ENCODE measurements at places on chromosomes 6 and 20. TPM values are rescaled to one million over a fixed set of nuclear protein-coding genes. Genes with fewer than 3 reads are reported as not detected.
A peak's percentile ranks its signal among the peaks of the same experiment; 100 is the strongest.

GRCh38 chr6:32079566-32080290 is 29.4 kb downstream of the TNXB start:
- no peak for DNase-seq

- no peak for DNase-seq
These were observed 106.8 kb upstream of the MARCKS start for GRCh38 chr6:113750151-113750855.

GRCh38 chr6:135664527-135664926 is 167.0 kb upstream of the AHI1 start:
- DNase-seq: no peak

GRCh38 chr6:157911786-157912185 is 69.9 kb upstream of the SYNJ2 start:
- no peak for DNase-seq

- DNase-seq: no peak
These were observed 2.1 kb downstream of the VEGFA start for GRCh38 chr6:43771858-43772680.

- no peak for DNase-seq
These were observed 82.4 kb downstream of the MAP3K4 start for GRCh38 chr6:161073930-161074329.

DNA sequence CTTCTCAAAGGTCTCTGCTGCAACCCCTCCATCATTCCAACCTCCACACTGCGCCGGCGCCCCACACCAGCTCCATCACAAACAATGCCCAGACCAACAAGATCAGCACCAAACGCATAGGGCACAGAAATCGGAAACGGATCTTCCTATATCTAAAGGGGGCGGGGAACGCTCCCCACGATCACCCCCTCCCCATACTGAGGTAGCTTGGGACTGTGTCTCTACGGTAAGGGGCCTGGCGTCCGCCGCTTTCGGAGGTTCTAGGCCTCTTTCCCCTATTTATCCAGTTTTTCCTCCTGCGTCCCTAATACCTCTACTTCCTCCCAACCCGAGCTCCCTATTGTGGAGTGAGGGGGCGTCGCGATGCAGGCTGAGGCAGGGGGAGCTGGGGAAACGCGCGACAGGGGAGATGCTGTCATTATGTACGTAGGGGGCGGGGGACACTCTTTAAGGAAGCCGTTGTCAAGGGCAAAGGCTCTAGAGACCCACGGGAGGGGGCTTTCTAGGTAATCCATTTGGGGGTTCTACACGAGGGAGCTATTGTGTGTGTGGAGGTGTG is 909 bp downstream of the DNAAF9 start:
- no peak for DNase-seq

DNA sequence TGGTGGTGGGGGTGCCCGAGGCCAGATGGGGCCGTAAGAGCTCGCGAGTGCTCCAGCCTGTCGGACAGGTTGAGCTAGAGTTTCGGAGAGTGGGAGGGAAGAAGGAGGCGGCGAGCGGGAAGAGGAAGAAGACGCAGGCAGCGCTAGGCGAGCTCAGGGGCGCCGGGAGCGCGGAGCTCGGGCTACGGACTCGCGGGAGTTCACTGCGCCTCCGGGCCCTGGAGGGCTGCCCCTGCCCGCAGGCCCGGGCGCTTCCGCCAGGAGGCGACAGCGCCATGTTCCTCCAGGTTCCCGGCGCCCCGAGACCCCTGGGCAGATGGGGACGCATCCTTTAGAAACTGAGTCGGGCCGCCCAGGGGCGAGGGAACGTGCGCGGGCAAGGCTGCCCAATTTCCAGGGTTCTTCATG is 984 bp downstream of the TFAP2C start:
- peak; percentile 68 for DNase-seq

DNA sequence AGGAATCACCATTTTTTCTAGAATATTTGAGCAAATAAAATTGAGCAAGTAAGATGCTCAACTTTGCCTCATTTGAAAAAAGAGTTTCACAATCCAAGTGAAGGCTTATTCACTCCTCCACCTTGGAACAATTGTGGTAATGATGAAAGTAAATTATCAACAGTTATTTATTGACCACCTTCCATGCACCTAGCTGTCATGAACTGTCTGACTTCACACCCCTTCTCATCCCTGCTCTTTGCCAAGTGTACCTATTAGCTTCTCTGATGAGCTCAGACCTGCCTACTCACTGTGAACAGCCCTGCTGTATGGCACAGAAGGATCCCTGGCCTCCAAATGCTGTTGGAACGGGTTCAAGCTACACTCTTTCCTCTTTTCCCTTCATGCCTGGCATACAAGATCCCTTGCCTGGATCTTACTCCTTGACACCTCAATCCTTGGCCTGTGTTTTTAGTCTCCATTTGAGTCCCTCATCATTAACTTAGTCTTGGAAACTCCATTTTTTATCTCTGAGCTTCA is 99.0 kb upstream of the PREP start:
- no peak for DNase-seq

DNA sequence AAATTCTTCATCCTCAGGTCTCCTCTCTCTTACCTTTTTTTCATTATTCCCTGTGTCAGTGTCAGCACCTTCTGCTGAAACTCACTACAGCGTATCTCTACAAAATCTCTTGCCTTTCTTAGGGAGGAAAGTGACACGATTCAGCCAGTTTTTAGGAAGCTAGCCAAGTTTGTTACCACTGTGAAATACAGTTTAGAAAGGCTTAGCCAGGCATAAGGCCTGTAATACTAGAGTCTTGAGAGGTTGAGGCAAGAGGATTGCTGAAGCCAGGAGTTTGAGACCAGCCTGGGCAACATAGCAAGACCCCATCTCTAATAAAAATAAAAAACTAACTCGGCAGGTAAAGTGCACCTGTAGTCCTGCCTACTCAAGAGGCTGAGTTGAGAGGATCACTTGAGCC is 16.7 kb downstream of the TAB2 start:
- DNase-seq: peak; percentile 4

DNA sequence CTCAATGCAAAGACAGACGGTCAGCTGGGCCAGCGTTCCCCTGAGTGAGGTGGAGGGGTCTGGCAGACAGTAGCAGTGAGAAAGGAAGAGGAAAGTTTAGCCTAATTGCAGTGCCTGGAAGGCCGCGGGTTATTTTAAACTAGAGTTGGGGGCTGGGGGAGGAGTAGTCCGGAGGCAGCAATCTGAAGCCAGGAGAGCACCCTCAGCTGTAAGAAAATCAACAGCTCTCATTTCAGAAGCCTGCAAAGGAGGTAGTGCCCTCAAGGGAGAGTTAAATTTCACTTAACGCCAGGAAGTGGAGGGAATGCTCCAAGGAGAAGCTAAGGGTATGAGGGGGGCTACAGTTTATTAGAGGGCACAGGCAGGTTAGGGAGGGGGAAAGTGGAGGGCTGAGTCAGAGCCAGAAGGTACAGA is 26.9 kb downstream of the RING1 start:
- no peak for DNase-seq

The VWA7 gene
- total RNA-seq: 2.2 TPM

The SLC4A11 gene
- not detected for total RNA-seq

The SLC17A3 gene
- not detected for total RNA-seq

The ZSCAN23 gene
- total RNA-seq: 0.64 TPM

The STMND1 gene
- total RNA-seq: not detected

The CST5 gene
- total RNA-seq: not detected

The PROKR2 gene
- not detected for total RNA-seq

The TMEM200A gene
- total RNA-seq: 1.2 TPM

The TRIM15 gene
- total RNA-seq: not detected
